Endothelial cell (in vitro differentiated cells): ENCODE measurements at places on chromosomes 1 and 21. TPM values are rescaled to one million over a fixed set of nuclear protein-coding genes. Genes with fewer than 3 reads are reported as not detected.
A peak's percentile ranks its signal among the peaks of the same experiment; 100 is the strongest.

DNA sequence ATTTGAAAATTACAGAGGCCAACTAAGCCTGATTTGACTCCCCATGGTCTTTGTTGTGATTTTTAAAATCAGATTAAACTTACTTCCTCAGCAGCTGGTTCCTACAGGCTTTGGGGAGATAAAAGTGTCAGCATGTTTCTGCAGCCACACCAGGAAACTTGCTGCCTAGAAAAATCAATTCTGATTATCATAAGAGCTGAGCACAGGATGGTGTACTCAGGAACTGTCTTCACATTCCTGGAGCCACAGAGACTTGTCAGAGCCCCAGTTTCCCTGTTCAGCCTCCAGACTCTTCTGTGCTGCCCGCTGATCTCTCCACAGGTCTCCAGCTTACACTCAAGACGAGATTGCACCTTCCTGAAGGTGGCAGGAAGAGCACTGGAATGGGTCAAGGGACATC lies 23.9 kb downstream of the RAB3B start:
- peaks cover 13% of the 10 kb centered on the region for H3K36me3 ChIP-seq
- H3K27me3 ChIP-seq: peaks cover 1% of the 10 kb centered on the region
- H3K4me1 ChIP-seq: peaks cover 2% of the 10 kb centered on the region
- H3K4me3 ChIP-seq: no peak overlapping the region

GRCh38 chr1:212554401-212554800 lies 54.2 kb upstream of the ATF3 start:
- no peak for DNase-seq
- H3K27me3 ChIP-seq: peaks cover 3% of the 10 kb centered on the region
- H3K27ac ChIP-seq: no peak overlapping the region
- H3K4me1 ChIP-seq: peaks cover 15% of the 10 kb centered on the region
- H3K4me3 ChIP-seq: no peak overlapping the region

DNA sequence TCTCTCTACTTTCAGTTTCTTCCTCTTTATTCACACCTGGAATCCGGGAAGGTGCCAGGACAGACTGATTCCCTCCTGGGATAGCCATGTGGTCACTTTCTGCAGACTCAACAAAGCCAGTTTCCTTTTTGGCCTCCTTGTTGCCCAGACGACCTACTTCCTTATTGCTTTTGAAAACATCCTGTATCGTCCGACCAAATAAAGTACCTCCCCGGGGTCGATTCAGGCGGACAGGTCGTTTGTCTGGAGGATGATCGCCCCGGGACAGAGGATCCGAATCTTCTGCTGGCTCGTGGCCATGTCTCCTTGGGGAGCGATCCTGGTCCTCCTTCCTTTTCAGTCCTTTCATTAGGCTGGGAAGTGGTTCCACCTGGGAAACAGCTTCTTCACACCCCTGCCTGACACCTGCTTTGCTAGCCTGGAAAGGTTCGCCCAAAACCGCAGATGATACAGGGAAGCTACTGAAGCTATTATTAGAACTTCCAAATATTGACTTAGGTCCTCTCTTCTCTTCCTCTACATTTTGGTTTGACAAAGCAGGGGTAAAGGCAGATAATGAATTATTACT lies 1.2 kb downstream of the MCM3AP start:
- H3K36me3 ChIP-seq: peaks cover 33% of the 10 kb centered on the region
- H3K27ac ChIP-seq: peak overlapping the region; percentile 93
- H3K27me3 ChIP-seq: peaks cover 12% of the 10 kb centered on the region
- H3K4me3 ChIP-seq: peak overlapping the region; percentile 75
- DNase-seq: peak; percentile 47
- peaks cover 36% of the 10 kb centered on the region for H3K4me1 ChIP-seq

DNA sequence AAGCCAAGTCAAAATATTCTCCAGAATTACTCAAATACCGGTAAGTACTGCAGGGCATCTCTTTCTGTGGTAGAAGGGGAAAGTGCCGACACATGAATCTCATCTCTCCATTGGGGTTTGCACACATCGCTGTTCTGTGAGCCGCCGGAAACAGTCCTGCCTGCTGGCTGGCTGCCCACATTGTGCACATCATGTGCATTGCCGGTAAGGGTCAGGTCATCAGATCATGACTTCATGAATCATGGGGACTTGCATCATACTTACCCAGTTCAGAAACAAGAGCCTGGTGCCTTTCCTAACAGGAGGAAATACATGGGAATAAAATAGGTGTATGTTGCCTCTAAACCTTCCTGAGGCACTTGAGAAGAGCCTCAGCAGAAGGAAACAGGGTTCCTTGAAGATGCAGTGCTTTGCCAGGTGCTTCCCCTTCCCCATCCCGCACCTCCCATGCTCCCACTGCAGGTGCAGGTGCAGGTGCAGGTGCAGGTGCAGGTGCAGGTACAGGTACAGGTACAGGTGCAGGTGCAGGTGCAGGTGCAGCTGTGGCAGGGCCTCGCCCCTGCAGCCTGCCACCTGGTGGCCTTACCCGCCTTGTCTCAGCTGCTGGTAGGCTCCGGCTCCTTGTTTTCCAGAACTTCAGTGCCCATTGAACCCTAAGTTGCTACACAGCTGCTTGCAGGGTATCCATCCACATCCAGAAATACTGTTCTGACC lies 26.5 kb downstream of the GPR137B start:
- H3K27me3 ChIP-seq: no peaks in the 10 kb centered on the region
- H3K4me3 ChIP-seq: no peak overlapping the region
- peaks cover 9% of the 10 kb centered on the region for H3K4me1 ChIP-seq
- H3K36me3 ChIP-seq: peaks cover 8% of the 10 kb centered on the region

DNA sequence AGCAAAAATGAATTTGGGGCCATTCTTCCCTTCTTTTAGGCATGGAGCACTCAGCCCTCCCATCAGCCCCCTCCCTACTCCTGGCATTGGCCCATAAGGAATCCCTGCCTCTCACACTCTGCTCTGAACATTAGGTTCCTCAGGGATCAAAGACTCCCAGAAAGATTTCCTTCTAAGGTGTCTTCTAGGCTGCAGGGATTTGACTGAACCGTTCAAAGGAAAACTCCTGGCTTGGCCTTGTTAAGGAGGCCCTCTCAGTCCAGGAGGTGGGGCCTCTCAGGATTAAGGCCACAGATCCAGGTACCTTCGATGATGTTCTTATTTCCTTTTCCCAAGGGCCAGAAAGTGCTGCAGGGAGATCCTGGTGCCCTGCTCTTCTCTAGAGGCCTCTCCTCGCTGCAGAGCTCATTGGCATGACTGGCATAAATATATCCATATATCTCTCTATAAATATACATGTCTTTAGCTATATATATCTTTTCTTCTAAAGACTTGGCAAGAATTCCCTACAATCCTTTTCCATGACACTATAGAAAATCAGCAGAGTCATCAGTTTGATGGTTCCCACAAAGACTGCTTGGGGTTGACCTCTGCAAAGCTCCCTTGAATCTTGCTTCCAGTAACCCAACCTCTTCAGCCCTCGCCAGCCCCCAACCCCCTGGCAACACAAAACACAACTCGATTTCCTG lies 59.1 kb downstream of the PLXNA2 start:
- peaks cover 15% of the 10 kb centered on the region for H3K36me3 ChIP-seq
- H3K27me3 ChIP-seq: no peaks in the 10 kb centered on the region
- no peak overlapping the region for H3K27ac ChIP-seq
- H3K4me1 ChIP-seq: peaks cover 9% of the 10 kb centered on the region
- no peak overlapping the region for H3K4me3 ChIP-seq

GRCh38 chr1:43073490-43074230 lies 98.4 kb downstream of the EBNA1BP2 start:
- H3K27me3 ChIP-seq: no peaks in the 10 kb centered on the region
- no peaks in the 10 kb centered on the region for H3K36me3 ChIP-seq
- peak; percentile 72 for DNase-seq
- peaks cover 27% of the 10 kb centered on the region for H3K4me1 ChIP-seq
- H3K4me3 ChIP-seq: no peak overlapping the region

- H3K4me1 ChIP-seq: peaks cover 39% of the 10 kb centered on the region
- H3K27ac ChIP-seq: peak overlapping the region; percentile 13
- H3K36me3 ChIP-seq: peaks cover 7% of the 10 kb centered on the region
- no peak overlapping the region for H3K4me3 ChIP-seq
Measured at GRCh38 chr21:33892853-33893252, 22.8 kb downstream of the ATP5PO start.

- no peaks in the 10 kb centered on the region for H3K27me3 ChIP-seq
- no peak overlapping the region for H3K27ac ChIP-seq
- no peaks in the 10 kb centered on the region for H3K36me3 ChIP-seq
- DNase-seq: no peak
- H3K4me1 ChIP-seq: no peaks in the 10 kb centered on the region
Measured at GRCh38 chr1:105556266-105556665, 1500.2 kb upstream of the PRMT6 start.

DNA sequence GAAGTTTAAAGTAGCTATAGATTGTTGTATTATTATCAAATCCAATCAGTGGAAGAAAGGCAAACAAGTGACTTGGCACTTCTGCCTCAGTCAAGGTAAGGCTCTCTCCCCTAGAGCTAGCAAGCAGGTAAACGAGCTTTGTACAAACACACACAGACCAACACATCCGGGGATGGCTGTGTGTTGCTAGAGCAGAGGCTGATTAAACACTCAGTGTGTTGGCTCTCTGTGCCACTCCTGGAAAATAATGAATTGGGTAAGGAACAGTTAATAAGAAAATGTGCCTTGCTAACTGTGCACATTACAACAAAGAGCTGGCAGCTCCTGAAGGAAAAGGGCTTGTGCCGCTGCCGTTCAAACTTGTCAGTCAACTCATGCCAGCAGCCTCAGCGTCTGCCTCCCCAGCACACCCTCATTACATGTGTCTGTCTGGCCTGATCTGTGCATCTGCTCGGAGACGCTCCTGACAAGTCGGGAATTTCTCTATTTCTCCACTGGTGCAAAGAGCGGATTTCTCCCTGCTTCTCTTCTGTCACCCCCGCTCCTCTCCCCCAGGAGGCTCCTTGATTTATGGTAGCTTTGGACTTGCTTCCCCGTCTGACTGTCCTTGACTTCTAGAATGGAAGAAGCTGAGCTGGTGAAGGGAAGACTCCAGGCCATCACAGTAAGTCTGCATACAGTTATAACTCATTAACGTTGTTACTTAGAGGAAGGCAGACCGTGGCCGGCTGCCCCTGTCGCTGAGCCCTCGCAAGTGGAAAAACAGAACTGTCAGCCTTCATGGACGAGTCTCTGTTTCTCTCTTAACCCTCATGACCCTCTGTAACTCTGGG lies at the start of gene PALMD:
Gene PALMD, plus strand, starts transcription at position 415 of the 833 bp plus-strand sequence. Its CDS starts 205 bp downstream, at position 620.
- H3K27me3 ChIP-seq: no peaks in the 10 kb centered on the region
- no peak within 1 kb of the TSS for H3K4me3 ChIP-seq
- H3K36me3 ChIP-seq: no peaks in the 10 kb centered on the region
- peaks cover 8% of the 10 kb centered on the region for H3K4me1 ChIP-seq
- no peak for DNase-seq

DNA sequence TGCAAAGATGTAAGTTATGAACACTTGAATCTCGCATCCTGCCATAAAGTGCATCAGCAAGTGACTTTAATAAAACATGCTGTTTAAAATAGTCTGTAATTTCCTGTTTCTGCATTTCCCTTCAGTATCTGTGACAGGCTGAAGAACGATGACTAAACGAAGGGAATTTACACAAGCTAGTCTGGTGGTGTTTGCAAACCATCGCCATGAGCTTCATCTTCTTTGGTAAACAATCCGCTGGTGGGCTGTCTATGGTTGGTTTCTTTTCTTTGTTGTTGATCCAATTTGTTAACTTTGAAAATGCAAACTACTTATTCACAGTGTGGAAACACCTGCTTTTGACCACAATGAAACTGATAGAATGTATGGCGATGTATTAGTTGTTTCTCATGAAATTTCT lies 13.9 kb downstream of the SERTAD4 start:
- no peak for DNase-seq
- peaks cover 6% of the 10 kb centered on the region for H3K27me3 ChIP-seq
- H3K4me1 ChIP-seq: peaks cover 10% of the 10 kb centered on the region
- no peak overlapping the region for H3K4me3 ChIP-seq

- no peak overlapping the region for H3K4me3 ChIP-seq
- H3K27me3 ChIP-seq: no peaks in the 10 kb centered on the region
- peak; percentile 46 for DNase-seq
- no peaks in the 10 kb centered on the region for H3K4me1 ChIP-seq
- no peaks in the 10 kb centered on the region for H3K36me3 ChIP-seq
Measured at GRCh38 chr1:17075470-17076255, 21.8 kb upstream of the SDHB start.

DNA sequence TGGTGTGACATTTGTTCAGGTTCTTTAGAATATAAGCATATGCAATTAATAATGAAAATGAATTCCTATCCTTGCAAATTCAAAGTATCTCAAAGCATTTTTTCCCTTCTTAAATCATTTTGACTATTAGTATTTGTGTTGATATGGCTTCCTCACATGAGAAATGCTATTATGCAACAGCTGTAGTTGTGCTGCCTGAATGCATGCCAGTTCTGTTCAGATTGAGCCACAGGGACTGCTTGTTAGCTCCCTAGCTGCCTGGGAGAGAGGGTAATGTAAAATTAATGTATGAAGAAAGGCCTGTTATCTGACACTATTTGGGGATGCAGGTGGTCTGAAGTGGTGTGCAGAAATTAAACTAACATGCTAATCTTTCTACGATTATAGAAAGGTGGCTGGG lies 45.5 kb downstream of the CACHD1 start:
- H3K36me3 ChIP-seq: no peaks in the 10 kb centered on the region
- H3K27ac ChIP-seq: no peak overlapping the region
- no peak overlapping the region for H3K4me3 ChIP-seq
- peaks cover 8% of the 10 kb centered on the region for H3K27me3 ChIP-seq

DNA sequence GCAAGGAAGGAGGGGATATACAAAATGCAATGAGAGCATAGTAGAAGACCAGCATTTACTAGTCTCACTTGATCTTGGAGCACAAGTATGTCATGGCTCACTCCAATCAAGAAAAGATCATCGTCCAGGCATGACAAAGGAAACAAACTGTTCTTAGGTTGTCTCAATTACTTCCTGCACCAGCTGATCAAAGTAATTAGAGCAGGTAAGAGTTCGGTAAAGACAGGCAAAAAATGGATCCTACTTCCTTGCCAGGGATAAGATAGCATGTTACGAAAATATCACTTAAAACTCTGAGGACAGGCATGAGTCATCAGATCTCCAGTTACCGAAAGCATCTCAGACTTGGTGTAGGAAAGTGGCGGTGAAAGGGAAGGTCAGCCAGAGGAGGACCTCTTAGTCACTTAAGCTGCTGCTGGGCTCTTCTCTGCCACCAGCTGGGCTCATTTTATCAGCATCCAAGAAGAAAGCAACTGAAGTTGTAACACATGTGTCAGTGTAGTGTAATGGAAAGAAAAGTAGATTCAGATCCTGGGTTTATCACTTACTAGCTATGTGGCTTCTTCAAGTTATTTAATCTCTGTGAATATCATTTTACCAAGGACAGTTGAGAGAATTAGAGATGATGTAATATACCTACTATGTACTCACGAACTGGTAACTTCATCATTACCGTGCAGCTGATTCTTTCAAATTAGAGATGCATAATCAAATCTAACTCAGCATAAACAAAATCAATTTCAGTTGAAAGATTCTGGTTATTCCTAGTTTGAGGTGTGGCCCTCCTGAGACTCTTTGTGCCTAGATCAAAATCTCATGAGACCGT lies 46.8 kb downstream of the XCL1 start:
- no peak overlapping the region for H3K27ac ChIP-seq
- H3K4me3 ChIP-seq: no peak overlapping the region
- peaks cover 2% of the 10 kb centered on the region for H3K27me3 ChIP-seq
- H3K36me3 ChIP-seq: no peaks in the 10 kb centered on the region

The LINGO4 gene
- 0.13 TPM for total RNA-seq

The LCE3E gene
- not detected for total RNA-seq

The NR1I3 gene
- not detected for total RNA-seq

The SELE gene
- 14.3 TPM for total RNA-seq

The KRTAP21-2 gene
- total RNA-seq: not detected

The PCNX2 gene
- total RNA-seq: 24.0 TPM

The PGBD5 gene
- 2.0 TPM for total RNA-seq

The FBLIM1 gene
- total RNA-seq: 198 TPM

The DENND2D gene
- total RNA-seq: 3.6 TPM

The SLAMF9 gene
- total RNA-seq: not detected
